ENCODE measurements at places on chromosomes 16 and 17. TPM values are rescaled to one million over a fixed set of nuclear protein-coding genes. Genes with fewer than 3 reads are reported as not detected.
A peak's percentile ranks its signal among the peaks of the same experiment; 100 is the strongest.

GRCh38 chr16:22425036-22425801 lies 50.8 kb upstream of the CDR2 start:
- no peak for DNase-seq

FXR2 gene
- 54.8 TPM for polyA plus RNA-seq

GRCh38 chr17:45905814-45906213 lies 11.5 kb downstream of the MAPT start:
- DNase-seq: no peak

PRR15L gene
- polyA plus RNA-seq: 17.7 TPM

MT1F gene
- 57.5 TPM for polyA plus RNA-seq

- no peak for DNase-seq
These were observed 538 bp upstream of the RAPGEFL1 start for GRCh38 chr17:40176754-40177110.

DNA sequence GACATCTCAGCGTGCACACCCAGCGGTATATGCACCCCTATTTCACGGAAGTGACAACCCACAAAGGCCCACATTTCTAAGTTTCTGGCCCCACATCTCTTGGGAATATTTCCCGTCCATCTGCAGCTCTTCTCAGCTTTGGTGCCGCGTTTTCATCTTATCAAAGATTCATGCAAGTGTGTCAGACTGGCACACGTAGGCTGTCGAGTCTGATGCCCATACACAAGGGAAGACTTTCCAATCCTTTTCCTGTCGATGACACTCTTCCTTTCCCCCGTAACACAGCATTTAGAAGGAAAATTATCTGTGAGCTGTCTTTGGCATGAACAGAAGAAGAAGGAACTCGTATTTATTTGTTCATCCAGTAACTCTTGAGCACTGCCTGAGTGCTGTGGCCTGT lies 83.0 kb downstream of the SHISA6 start:
- DNase-seq: no peak

- no peak for DNase-seq
These were observed 32.6 kb upstream of the PIRT start for GRCh38 chr17:10870336-10871050.

DNA sequence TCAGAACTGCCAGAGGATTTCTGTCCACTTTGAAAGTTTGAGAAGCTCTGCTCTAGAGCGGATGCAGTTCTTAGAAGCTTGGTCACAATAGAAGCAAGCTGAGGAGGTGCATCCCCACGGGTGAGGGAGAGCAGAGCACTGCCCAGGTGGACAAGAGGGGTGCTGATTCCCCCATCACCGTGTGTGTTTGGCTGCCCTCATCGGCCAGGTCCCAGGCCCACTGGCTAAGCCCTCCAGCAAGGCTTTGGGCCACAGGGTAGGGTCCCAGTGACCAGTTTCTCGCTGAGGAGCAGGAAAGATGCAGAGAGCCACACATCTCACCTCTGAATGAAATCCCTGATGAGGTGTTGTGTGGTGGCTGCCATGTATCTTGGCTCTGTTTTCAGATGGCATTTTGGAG lies 26.9 kb downstream of the NMT1 start:
- no peak for DNase-seq

DNA sequence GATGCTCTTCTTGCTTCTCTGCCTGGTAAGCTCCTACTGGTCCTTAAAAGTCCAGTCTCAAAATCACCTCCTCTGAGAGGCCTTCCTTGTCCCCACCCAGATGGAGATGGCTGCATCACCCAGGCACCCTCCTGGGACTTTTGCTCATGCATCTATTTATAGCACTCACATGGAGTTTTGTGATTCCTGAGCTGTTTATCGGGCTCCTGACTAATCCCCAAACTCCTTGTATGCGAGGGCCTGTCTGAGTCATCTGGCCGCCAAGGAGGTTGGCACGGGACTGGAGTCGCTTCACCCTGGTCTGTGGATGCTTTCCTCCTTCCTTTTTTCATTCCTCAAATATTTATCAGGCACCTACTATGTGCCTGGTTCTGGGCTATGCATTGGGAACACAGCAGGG lies 2.3 kb upstream of the MAP2K3 start:
- no peak for DNase-seq

GRCh38 chr16:70306880-70307279 lies 7.9 kb downstream of the DDX19B start:
- no peak for DNase-seq

ARL2BP gene
- polyA plus RNA-seq: 74.6 TPM

- DNase-seq: no peak
These were observed 284.1 kb downstream of the SOX9 start for GRCh38 chr17:72404872-72405271.

GRCh38 chr16:49592546-49593423 lies 219.2 kb downstream of the C16orf78 start:
- no peak for DNase-seq

ABCC6 gene
- polyA plus RNA-seq: 23.5 TPM

DNA sequence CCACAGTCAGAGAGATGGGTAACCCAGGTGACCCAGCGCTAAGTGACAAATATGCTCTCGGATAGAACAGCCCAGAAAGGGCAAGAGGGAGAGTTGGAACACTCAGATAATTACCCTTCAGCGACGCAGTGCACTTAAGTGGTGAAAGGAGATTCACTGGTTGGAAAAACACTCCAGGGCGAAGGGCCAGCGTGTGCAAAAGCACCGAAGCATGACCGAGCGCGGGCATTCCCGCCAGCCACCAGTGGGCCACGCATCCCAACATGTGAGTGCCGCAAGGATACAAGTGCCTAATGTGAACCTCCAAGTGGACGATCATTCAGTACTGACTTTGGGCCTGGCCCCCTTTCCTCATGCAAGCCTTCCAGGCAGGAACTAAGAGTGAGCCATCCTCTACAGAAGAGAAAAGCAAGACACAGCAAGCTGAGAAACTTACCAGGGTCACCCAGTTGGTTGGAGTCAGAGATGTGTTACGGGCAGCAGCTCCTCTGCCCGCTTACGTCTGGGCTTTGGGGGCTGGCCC lies 258.4 kb downstream of the C16orf95 start:
- DNase-seq: no peak

CA5A gene
- 0.25 TPM for polyA plus RNA-seq

DNA sequence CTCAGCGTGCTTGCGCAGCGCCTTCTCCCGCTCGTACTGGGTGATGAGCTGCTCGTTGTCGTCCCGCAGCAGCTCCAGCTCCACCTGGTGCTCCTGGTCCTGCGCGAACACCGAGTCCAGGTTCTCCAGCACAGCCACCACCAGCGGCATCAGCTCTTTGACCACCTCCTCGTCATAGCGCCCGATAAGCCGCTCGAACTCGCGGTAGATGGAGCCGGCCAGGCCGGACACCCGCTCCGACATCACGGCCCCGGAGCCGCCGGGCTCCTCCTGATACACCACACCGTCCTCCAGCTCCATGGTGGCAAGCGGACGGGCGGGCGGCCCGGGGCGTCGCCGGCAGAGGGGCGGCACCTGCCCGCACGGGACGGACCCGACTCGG lies 320 bp downstream of the SPAG9 start:
- DNase-seq: no peak

PARD6A gene
- 2.2 TPM for polyA plus RNA-seq

GP1BA gene
- 3.2 TPM for polyA plus RNA-seq

- DNase-seq: no peak
These were observed 16.6 kb downstream of the CHAD start for GRCh38 chr17:50451943-50452629.

SLC38A8 gene
- polyA plus RNA-seq: not detected

DNA sequence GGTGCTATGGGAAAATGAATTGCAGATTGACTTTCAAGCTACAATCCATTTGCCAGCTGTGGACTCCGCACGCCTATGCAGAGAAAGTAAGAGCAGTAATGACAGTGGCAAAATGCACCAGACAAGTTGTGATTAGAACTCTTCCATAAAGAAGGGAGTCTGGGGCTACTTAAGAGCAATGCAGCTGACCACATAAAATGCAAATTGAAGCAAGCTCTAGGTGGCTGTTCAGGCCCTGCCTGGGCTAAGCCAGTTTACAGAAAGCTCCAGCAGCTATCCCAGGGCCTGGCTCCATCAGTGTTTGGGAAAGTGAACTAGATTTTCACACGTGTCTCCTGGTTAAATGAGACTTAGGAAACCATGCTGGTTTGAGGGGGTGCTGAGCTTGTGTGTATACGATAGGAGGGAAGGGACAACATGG lies 2.2 kb upstream of the MAP2K6 start:
- DNase-seq: no peak

GRCh38 chr17:7885367-7886226 lies 3.0 kb upstream of the CHD3 start:
- peak; percentile 80 for DNase-seq

GRCh38 chr17:59846394-59847165 lies 46.2 kb downstream of the TUBD1 start:
- DNase-seq: no peak

GRCh38 chr16:46658925-46659324 lies 30.1 kb downstream of the VPS35 start:
- DNase-seq: no peak

DNA sequence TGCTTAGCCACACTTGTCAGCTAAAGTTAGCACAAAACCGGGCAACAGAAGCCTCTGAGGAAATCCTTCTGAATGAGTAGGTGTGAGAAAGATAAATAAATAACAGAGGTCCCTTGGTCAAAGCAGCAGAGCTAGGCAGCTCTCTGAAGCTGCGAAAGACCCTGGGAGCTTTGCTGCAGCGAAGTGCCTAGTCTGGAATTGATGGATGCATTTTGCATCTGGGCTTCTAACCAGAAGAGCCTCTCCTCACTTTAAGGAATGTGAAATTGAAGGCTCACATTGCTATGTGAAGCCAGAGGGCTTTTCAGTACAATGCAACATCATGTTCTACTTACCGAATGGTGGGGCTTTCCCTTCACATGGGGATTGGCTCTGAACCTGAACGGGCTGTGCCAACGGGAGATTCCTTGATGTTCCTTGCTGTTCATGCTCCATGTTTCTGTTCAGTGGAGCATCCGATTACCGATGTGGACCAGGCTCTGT lies 274.6 kb downstream of the HS3ST3B1 start:
- DNase-seq: no peak

- no peak for DNase-seq
These were observed 48.1 kb downstream of the RMI2 start for GRCh38 chr16:11393366-11393765.

- DNase-seq: peak; percentile 90
These were observed 123.8 kb downstream of the SMG6 start for GRCh38 chr17:2179615-2180295.

JPH3 gene
- polyA plus RNA-seq: 0.76 TPM

EVPLL gene
- polyA plus RNA-seq: 0.23 TPM

HBA1 gene
- polyA plus RNA-seq: 394 TPM

GRCh38 chr17:40576113-40576740 lies 11.0 kb upstream of the CCR7 start:
- DNase-seq: no peak

DNA sequence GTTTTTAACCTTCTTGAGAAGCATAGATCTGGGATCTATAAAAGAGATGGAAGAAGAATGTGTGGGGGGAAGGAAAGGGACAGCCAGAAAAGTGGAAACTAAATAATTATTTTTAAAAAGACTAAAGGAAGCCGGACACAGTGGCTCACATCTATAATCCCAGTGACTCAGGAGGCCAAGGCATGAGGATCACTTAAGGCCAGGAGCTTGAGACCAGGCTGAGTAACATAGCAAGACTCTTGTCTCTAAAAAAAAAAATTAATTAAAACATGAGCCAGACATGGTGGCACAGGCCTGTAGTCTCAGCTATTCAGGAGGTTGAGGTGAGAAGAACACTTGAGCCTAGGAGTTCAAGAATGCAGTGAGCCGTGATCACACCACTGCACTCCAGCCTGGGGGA lies 335.1 kb downstream of the GRIN2A start:
- no peak for DNase-seq
